ENCODE measurements at places on chromosomes 16 and 17. TPM values are rescaled to one million over a fixed set of nuclear protein-coding genes. Genes with fewer than 3 reads are reported as not detected.

Gene GP1BA
- total RNA-seq: not detected

Gene CTRL
- 2.0 TPM for total RNA-seq

Gene ATP2C2
- not detected for total RNA-seq

Gene FAM20A
- 0.10 TPM for total RNA-seq

Gene DNAH2
- total RNA-seq: not detected

Gene MOSMO
- 15.7 TPM for total RNA-seq

Gene CLEC18B
- total RNA-seq: 0.42 TPM

Gene SP2
- 1.9 TPM for total RNA-seq

Gene PIP4K2B
- 34.7 TPM for total RNA-seq

DNA sequence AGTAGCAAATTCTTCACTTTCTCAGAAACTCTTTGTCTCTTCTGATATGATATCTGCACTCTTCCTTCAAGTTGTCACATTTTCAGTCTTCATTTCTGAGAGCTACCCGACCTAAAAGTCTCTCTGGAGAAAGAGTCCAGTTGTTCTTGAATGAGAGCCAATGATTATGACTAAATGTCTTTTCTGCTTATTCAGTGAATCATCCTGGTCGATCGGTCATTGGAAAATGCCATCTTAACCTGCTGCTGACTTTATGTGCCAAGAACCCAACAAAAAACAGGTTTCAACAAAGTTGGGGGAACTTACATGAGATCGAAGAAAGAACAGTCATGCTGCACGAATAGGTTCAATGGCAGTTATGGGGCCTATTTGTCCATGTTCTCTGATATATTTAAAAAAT, 15.9 kb downstream of the SOX9 start:
- no peak for DNase-seq

GRCh38 chr17:75338335-75338734, 49.1 kb upstream of the SLC25A19 start:
- DNase-seq: no peak

- no peak for DNase-seq
Observed at GRCh38 chr17:81181811-81182185, 15.8 kb upstream of the AATK start.

- DNase-seq: no peak
Observed at GRCh38 chr17:37713028-37713431, 31.8 kb downstream of the HNF1B start.

DNA sequence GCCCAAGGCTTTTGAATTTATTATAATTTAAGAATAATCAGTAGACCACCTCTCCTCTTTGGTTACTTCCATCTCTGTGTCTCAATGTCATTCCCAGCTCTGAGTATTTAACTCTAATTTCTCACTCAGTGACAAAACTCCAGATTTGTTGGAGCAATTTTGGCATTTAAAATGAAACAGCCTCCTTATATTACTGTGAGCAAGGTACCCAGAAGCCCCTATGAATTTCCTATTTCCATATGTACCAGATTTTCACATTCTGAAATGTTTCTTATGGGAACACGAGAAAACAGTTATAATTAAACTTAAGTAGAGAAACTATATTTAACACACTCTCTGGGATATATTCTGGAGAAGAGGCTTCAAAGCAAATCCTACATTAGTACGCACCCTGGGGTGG, 285.4 kb upstream of the CDH8 start:
- DNase-seq: no peak

DNA sequence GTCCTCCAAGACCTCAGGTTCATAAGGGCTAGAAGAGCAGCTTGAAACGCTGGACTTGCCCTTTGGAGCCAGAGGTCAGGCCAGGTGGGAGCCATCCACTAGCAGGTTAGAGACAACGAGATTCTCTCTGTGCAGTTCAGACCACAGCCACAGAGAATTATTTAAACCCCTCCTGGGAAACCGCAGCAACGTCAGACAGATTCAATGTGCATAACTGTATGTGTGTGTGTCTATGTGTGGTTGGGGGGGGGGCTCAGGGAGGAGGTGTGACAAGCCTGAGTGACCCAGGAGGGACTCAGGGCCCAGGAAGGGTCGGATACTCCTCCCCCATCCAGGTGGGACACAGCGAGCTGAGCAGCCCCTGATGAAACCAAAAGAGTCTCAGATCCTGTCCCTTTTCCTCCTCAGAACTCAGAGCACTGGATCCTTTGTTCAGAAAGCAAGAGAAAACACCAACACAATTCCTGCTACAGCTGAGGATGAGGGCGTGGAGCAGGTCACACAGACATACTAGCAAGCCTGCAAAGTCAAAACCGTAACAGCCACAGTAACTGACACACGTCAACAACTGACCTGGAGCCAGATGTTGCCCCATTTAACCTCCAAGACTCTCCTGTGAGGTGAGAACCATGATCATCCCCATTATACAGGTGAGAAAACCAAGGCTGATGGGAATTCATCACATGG, 66.8 kb downstream of the XYLT1 start:
- no peak for DNase-seq

DNA sequence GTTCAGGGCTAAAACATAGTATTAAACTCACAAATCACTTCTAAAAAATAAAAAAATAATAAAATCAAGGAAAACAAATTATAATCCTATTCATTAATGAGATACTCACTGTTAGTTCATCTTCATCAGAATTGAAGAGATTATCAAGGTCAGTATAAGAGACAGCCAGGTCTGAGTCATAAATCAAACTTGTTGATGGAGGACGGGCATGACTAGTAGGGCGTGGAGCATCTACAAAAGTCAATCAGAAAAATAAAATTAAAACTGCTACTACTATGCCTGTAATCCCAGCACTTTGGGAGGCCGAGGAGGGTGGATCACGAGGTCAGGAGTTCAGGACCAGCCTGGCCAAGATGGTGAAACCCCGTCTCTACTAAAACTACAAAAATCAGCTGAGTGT, 59.1 kb upstream of the INTS2 start:
- no peak for DNase-seq

DNA sequence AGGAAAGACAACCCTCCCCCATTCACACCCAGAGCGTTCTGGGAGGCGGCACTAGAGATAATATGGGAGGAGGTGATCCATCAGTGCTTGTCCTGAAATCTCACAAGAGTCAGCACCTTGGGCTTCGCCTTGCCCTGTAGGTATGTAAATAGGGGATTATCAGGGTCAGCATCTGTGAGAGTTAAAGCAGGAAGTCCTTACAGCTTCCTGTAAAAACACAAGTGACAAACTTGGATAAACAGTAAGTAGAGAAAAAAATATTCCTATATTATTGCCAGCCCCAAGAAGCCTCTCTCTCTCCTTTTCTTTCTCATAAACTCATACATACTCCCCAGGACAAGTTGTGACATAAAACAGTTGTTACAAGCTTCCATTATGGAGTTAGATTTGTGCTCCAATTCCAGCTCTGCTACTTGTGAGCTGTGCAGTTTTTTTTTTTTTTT, 187.7 kb downstream of the MAF start:
- no peak for DNase-seq

Measured in NCI-H460 (cell line).